ENCODE measurements at places on chromosomes 6 and 20.

DNA sequence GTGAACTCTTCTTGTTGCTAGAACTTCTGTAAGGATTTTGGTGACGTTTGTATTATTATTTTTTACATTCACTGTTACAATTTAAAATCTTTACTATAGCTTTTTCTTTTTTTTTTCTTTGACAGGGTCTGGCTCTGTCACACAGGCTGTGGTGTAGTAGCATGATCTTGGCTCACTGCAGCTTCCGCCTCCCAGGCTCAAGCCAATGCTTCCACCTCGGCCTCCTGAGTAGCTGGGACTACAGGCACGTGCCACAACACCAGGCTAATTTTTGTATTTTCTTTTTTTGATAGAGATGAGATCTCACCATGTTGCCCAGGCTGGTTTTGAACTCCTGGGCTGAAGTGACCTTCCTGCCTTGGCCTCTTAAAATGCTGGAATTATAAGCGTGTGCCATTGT is 21.2 kb downstream of the HECA start:
- DNase-seq: no peak

GRCh38 chr6:82687855-82688254 is 324.2 kb downstream of the TPBG start:
- no peak for DNase-seq

DNA sequence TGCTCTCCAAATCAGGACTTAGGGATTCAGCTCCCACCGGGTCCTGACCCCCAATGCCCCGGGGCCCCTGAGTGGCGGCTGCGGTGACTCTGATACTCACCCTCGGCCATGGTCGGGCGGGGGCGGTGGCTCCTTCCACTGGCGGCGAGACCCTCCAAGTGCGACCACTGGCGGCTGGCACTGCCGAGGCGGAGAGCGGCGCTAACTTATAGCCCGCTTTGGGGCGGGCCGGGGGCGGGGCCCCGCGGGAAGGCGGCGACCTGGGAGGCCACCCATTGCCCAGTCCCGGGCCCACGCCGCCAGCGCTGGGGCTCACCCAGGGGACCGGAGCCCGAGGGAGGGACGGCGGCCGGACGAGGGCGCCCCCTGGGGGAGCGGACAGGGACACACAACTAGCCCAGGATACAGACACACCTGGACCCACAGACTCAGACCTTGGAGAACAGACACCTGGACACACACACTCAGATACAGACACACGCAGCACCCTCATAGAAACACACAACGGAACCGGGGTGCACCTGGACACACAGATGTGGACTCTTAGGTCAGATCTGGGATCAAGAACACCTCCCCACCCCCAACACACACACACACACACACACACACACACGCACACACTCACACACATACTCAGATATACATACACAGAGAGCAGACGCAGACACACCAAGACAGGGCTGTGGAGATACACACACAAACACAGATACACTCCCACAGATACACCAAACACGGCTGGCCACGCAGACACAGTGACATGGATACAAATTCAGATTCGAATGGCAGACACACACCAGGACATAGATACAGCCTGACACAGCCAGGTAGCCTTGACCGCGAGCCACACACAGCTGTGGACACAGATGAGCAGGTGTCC is at the start of gene TGM2:
TGM2 (minus strand) TSS at position 182 of the 877 bp plus-strand sequence; CDS start at position 110, 72 bp downstream.
- no peak for DNase-seq

DNA sequence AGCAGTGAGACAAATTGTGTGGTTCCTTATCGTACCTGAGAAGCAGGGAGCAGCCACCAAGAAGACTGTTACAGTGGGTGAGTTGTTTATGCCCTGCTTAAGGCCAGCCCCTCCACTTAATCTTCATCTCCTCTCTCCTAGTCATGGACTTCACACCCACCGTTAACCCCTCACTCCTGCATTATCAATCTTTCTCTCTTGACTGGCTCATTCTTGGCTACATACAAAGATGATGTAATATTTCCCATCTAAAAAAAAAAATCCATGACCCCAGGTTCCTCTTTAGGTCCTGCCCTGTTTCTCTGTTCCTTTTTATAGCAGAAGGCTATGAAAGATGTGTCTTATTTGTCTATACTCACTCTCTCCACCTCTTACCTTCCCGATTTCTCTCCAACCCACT is 72.4 kb downstream of the SHLD1 start:
- DNase-seq: no peak

- DNase-seq: no peak
Observed at GRCh38 chr20:53390770-53391169, 202.9 kb downstream of the ZNF217 start.

DNA sequence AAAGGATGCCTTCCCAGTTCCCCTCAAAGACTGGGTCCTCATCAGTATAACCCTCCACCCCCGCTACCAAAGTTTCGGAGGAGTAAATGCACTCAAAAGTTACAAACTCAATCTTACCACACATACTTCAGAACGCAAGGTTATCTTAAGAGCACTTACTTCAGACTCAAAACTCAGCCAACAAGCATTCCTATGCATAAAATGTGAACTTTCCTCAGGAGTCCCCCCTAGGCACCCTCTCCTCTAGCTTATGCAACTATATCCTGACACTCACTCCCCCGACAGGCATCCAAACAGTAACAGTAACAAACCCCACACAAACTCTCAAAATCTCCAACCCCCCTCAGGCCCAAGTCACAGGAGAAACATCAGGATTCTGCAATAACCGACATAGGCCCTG is 11.1 kb upstream of the ADTRP start:
- DNase-seq: no peak

- no peak for DNase-seq
Observed at GRCh38 chr6:26033941-26034354, 53.3 kb upstream of the HFE start.

DNA sequence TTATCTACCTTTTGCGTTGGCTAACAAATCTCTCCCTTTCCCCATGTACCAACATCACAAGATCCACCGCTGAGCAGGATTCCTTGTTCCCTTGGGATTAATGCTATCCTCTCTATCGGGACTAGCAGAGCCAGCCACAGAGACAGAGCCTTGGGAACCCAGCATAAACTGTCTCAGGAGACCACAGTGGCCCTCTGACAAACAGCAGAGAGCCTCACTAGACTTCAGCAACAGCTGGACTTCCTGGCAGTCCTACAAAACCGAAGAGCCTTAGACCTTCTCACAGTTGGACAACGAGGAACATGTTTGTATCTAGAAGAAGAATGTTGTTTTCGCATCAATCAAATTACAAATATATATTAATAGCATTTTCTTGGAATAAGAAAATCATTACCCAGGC is 39.6 kb upstream of the POU5F1 start:
- DNase-seq: no peak

DNA sequence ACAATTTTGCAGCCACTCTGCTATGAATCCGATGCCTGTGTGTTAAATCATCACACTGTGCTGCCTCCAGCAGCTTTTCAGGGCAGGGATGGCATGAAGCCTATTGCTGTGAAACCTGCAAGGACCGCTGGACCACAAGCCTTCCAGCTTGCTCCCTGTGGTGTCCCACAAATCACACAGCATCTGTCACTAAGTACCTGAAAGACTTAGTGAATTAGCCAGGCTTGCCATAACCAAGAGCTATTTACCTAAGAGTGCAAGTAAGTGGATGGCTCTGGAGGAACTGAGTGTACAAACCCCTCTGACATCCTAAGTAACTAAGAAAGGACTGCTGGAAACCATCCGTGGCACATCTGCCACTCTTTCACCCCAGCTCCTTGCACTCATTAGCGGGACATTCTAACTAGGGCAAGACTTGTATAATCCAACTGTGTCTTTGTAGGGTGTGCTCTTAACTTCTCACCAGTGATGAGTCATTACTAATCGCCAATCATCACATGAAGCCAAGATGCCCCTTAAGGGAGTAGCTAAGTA is 34.7 kb downstream of the FOXQ1 start:
- no peak for DNase-seq

- DNase-seq: no peak
Observed at GRCh38 chr20:17205084-17205813, 21.6 kb upstream of the PCSK2 start.

DNA sequence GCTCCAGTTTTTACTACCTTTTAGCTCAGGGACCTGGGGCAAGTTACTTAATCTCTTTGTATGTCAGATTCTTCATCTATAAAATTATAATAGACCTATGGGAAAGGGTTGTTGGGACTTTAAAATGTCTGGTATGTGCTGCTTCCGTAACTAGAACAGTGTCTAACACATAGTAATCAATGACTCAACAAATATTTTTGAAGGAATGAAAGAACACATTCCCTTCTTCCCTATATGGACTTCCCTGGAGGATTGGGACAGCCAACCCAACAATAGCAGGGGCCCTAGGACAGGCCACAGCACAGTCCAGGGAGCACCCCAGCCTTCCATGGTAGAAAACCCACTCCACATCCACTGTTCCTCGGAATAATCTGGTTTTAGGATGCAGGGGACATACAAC is 50.7 kb upstream of the TPD52L1 start:
- DNase-seq: no peak

- no peak for DNase-seq
Observed at GRCh38 chr6:161104966-161105365, 113.4 kb downstream of the MAP3K4 start.

DNA sequence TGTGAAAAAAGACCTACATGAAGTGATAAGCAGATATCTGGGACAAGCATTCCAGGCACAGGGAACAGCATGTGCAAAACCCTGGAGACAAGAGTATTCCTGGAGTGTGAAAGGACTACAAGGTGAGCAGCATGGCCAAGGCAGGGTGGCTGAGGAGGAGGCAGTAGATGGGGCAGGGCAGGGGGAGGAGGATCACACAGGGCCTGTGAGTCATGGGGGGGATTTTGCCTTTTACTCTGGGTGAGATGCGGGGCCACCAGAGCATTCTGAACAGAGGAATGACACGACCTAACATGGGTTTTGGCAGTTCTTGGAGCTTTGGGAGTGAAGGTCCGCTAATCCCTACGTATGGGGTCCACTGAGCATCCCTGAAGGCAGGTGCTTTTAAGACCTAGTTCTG is 69.8 kb upstream of the CCN6 start:
- no peak for DNase-seq

All from stimulated activated CD8-positive, alpha-beta memory T cell treated with anti-CD3 and anti-CD28 coated beads, Interleukin-7, amount 100 ng/mL, for 1 hour (primary cell).